ENCODE measurements at places on chromosomes 2 and 18.

- no peak for DNase-seq
Measured at GRCh38 chr2:239523147-239523953, 122.5 kb upstream of the HDAC4 start.

GRCh38 chr2:239793086-239793485 lies 232.1 kb downstream of the NDUFA10 start:
- DNase-seq, result no peak

- DNase-seq, result no peak
Measured at GRCh38 chr2:31331156-31331555, 83.4 kb downstream of the XDH start.

DNA sequence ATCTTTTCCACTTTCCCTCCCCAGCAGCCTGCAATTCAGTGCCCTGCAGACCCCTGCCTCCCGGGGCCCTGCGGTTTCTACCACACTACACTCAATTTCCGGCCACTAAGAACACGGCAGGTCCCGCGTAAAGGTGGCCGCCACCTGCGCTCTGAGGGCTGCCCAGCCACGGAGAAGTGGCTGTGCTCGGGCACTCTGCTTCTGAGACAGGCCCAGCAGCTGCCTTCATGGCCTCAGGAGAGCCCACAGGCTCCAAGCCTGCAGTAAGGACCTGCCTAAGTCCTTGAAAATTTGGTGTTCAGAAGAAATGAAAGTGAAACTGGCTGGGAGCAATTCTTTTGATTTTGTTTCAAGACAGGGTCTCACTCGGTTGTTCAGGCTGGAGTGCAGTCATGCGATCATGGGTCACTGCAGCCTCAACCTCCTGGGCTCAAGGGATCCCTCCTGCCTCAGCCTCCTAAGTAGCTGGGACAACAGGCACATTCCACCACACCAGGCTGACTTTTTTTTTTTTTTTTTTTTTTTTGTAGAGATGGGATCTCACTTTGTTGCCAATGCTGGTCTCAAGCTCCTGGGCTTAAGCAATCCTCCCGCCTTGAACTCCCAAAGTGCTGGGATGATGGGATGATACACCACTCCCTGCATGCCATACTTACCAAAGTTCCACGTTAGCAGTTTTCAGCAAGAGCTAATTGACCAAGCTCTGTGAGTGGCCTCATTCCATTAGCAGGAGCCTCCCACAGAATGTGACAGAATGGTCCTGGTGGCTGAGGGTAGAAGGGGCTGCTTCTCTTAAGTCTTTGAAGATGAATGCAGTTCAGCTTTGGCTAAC lies 14.6 kb upstream of the ALPP start:
- no peak for DNase-seq

DNA sequence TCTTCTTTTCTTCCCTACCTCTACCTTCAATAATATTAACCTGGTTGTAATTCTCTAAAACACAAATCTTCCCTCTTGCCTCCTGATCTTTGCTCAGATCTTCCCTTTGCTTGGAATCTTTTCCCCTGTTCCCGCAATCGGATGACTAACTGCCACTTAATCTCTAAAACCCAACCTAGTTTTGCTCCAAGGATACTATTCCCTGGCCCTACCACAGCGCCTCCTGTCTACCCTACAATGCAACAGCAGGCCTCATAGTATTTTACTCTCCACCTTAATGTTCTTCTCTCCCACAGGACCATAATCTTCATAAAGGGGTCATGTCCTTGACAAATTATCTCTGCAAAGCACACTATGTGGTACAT lies 246.8 kb upstream of the TNP1 start:
- DNase-seq, result no peak

- no peak for DNase-seq
Measured at GRCh38 chr2:143899987-143900386, 619.9 kb downstream of the ZEB2 start.

DNA sequence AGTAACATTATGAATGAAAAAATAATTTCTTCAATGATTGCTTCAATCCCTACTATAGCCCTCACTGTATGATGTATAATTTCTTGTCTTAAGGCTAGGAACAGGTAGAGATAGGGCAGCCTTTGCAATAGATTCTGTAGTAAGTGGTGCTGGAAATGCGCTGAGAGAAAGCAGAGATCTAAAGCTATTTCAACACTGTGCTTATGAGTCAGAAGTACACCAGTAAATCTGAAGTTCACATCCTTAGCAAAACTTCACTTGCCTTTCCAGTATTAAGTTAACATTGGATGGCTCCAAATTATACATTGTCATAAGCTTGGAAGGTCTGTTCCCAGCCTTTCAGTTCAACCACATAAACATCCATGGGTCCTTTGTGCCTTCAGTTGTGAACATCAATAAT lies 178.2 kb upstream of the EPHA4 start:
- DNase-seq, result no peak

- no peak for DNase-seq
Measured at GRCh38 chr2:11572996-11573395, 39.2 kb downstream of the GREB1 start.

GRCh38 chr2:224909885-224910573 lies 132.2 kb downstream of the DOCK10 start:
- peak; percentile 18 for DNase-seq

All from NCI-H510A treated with DMSO at 0.1 percent for 48 hours (cell line).